ENCODE measurements at places on chromosomes 2 and 18. TPM values are rescaled to one million over a fixed set of nuclear protein-coding genes. Genes with fewer than 3 reads are reported as not detected.

DNA sequence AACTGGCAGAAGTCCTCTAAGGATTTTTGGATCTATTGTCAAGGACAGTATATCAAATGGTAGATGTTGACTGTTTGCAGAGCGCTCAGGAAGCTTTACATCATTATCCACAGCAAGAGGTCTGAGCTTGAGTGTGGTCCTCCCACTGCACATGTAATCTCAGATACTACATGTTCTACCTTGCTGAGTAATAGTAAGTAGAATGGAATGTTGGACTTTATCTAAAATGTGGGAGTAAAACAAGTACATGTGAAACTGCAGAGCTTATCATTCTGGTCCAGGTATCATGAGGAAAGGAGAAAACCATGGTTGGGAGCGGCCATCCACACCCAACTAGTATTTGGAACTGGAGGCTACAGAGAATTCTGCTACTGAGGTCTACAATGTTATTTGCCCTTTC, 19.3 kb upstream of the CD28 start:
- peak; percentile 72 for DNase-seq

DNA sequence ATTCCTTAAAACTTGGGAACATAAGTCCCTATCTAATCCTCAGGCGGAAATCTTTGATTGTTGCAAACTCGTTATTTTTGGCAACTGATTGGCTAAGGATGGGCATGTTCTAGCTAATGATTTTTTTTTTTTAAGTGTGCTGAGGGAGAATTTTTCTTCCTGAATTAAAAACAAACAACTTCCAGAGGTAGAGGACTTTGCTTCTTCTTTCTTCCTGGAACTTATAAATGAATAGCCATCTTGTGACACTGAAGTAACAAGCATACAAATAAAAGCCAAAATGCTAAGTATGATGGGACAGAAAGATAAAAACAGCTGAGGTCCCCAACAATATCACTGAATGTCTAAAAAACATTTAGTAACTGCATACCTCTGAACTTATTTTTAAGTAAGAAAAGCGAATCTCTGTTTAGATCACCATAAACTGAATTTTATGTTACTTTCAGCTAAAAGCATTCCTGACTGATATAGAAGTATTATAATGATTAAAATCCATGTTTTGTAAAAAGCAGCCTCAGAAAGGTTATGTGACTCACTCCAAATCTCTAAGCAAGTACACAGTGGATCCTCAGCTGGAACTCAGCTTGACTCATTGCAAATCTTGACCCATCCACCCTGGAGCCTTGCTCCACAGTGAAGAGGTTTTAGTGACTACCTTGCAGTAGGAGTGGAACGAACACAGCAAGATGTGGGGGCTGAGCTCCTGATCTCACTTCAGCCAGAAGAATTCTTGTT, 344.4 kb downstream of the CLIP4 start:
- no peak for DNase-seq

GRCh38 chr2:145108959-145109710, 589.2 kb upstream of the ZEB2 start:
- no peak for DNase-seq

GRCh38 chr2:28227498-28227897, 165.2 kb upstream of the FOSL2 start:
- no peak for DNase-seq

GRCh38 chr18:44740000-44740399, 59.3 kb downstream of the SETBP1 start:
- DNase-seq = peak; percentile 59

The COPS9 gene
- polyA plus RNA-seq = 238 TPM

- DNase-seq = peak; percentile 33
Measured at GRCh38 chr2:63050334-63051041, at the start of gene OTX1. Gene OTX1 (plus strand): TSS chr2:63050830. CDS start chr2:63052991, 2,161 bp downstream.

DNA sequence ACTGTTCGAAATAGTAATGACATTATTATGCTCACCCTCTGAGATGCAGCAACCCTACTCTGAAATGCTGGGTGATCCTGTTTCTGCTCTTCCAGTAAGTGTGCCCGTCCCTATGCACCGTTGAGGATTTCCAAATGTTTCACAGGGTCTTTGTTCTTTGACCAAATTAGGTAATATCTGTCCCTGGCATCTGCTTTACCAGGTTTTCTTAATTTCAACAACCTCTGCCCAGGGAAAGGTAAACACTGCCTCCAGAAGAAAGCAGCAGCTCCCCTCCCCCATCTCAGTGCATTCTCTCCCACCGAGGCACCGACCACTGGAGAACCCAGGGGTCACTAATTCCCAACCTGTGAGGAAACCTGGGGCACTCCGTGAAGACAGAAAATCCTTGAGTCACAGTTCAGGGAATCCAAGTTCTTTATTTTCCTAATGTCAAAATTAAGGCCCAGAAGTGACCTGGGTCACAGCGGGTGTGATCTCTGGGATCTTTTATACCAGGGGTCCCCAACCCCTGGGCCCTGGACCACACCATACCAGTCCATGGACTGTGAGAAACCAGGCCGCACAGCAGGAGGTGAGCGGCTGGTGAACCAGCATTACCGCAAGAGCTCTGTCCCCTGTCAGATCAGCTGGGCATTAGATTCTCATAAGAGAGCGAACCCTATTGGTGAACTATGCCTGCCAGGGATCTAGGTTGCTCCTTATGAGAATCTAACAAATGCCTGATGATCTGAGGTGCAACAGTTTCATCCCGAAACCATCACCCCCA, 1.2 kb upstream of the GRB14 start:
- DNase-seq = no peak

The PLB1 gene
- polyA plus RNA-seq = 5.2 TPM

GRCh38 chr2:86598966-86599365, 24.7 kb downstream of the RNF103 start:
- no peak for DNase-seq

- no peak for DNase-seq
Measured at GRCh38 chr2:37466533-37467222, 122.2 kb downstream of the QPCT start.

GRCh38 chr2:206555721-206556120, 86.6 kb upstream of the FAM237A start:
- DNase-seq = no peak

- no peak for DNase-seq
Measured at GRCh38 chr18:2853926-2854664, 7.3 kb downstream of the EMILIN2 start.

DNA sequence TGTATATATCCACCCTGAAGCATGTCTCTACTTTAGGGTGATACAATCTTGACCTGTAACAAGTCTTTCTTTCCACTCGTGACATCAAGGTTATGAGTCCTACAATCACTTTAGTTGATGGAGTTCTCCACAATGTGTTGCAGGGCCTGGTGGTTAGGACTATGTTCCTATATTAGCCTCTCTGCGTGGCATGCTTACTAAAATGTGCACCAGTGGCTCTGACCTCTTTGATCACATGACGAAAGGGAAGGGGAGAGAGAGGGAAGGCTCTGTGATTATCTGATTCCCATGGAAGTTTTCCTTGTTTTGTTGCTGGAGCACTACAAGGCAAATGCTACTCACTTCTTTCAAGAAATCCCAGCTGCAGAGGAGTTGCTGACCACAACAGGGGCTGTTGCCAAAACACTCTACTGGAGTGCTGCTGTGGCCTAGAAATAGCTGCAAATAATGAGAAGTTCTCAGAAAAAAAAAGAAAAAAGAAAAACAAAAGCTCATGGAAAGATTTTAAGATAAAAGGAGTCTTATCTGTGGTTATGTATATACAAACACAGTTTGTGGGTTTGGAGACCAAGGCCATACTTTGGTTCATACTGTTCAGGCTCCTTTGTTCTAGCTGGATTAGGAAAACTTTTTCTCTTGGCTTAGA, 272.8 kb upstream of the MMADHC start:
- DNase-seq = no peak

DNA sequence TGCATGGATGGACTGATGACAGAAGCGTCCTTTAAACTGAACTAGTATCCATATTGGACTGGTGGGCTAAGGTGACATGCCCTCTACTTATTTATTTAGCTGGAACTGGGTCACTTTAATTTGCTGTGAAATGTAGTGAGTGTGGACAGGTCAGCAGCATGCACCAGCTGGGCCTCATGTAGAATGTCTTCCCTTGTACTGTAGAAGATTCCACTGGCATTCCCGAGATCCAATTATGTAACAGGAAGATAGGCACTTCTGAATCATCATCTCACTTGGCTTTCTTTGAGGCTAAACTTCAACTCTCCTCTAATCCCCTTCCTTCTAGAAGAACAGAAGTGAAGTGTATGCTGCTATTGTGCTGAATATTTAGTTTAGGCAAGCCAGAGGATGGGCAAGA, 296.2 kb downstream of the SLC8A1 start:
- DNase-seq = no peak

- no peak for DNase-seq
Measured at GRCh38 chr2:101463911-101464641, 10.8 kb downstream of the RFX8 start.

The BMPR2 gene
- 37.9 TPM for polyA plus RNA-seq

- DNase-seq = no peak
Measured at GRCh38 chr2:28956415-28956826, 24.7 kb upstream of the TOGARAM2 start.

The NPAS2 gene
- 14.9 TPM for polyA plus RNA-seq

DNA sequence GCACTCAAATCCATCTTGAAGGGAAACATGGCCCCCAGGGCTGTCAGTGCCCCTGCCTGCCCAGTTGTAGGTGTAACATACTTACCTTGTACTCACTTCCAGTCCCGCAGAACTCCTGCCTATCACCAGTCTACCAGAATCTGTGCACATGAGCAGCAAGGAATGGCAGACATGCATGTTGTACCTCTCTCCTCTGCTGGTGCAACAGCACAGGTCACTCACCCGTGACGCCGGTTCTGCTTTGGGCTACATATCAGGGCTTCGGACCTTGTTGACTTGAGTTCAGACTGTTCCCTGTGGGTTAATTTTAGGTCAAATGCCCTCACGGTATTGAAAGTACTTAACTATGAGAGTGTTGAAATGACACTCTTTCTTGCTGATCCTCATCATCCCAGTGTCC, 215.7 kb downstream of the TPGS2 start:
- no peak for DNase-seq

The INO80D gene
- 6.4 TPM for polyA plus RNA-seq

Measured in keratinocyte (primary cell).